EL (cell line): ENCODE measurements at places on chromosomes 3 and 15.
A peak's percentile ranks its signal among the peaks of the same experiment; 100 is the strongest.

GRCh38 chr3:32153414-32154204, 47.2 kb downstream of the GPD1L start:
- no peak for DNase-seq

GRCh38 chr3:54079314-54079713, 43.0 kb upstream of the CACNA2D3 start:
- no peak for DNase-seq

- peak; percentile 42 for DNase-seq
Observed at GRCh38 chr15:70875001-70875782, 17.0 kb downstream of the THAP10 start.

- DNase-seq, result no peak
Observed at GRCh38 chr3:72210261-72210660, 425.3 kb upstream of the PROK2 start.

DNA sequence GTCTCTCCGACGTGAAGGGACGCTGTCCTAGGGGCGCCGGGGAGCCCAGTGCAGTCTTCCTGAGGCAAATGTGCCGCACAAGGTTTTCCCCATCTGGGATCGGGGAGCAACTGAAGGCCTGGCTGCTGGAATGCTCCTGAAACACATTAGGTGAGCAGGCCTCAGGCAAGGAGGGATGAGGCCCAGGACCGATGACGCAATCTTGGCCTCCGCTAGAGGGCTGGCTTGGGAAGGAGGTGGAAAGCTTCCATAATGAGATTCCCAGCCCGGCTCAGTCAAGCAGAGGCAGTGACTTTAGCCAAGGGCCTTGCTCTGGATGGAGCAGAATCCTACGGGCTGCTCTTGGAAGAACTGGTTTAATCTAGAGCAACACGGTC, 50.8 kb downstream of the CPN2 start:
- DNase-seq, result no peak

- no peak for DNase-seq
Observed at GRCh38 chr15:79641841-79642240, 209.7 kb downstream of the MINAR1 start.

DNA sequence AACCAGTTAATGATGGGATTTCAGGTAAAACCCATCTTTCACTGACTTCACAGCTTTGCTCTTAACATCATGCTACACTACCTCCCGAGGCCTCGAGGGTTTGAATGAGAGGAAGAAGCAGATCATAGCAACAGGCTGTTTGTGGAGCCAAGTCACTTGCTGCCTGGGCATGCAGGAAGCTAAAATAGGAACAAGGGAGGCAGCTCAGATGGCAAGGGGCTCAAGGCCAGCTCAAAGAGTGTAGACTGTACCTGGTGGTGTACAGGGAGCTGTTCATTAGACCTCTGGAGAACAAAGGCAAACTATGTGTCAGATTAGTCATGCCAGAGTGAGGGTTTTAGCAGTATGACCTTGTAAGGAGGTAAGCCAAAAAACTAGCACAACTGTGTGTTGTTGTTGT, 28.8 kb downstream of the ARRDC4 start:
- no peak for DNase-seq

GRCh38 chr3:115204475-115204874, 57.4 kb upstream of the ZBTB20 start:
- no peak for DNase-seq

- no peak for DNase-seq
Observed at GRCh38 chr15:38702178-38702912, 137.7 kb upstream of the RASGRP1 start.

DNA sequence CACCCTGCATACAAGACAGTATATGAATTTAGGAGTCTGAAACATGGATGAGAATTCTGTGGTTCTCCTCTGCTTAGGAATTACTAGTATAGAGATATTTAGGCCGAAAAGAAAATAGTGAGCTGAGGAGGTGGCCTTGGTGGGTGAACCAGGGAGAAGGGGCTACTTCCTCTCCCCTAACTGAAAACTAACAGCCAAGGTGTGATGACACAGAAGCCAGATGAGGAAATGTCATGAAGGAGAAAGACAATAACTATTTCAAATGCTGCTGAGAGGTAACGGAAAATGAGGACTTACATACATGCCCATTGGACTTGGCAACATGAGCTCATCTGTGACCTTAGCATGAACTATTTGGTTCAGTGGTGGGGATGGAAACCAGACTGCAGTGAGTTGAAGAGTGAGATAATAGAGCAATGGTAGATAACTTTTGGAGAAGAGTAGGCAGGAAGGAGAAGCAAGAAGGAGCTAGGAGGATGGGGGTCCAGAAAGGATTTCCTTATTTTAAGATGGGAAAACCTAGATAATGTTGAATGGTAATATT, 114.4 kb upstream of the TSPAN3 start:
- DNase-seq, result no peak

DNA sequence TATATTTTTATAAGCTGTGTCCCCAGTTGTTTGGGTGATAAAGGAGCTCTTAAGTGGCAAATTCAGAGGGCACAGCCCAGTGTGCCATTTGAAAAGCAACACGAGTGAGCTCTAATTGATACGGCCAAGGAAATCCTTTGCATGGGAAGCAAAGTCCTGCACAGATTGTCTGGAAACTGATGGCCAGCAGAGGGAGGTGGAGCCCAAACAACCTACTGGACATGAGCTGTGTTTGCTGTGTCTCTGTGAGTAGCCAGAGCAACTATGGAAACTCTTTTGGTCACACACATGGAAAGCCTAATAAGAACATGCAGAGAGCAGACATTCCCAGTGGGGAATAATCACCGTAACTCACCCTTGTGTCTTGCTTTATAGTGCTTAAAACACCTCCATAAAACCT, 24.4 kb downstream of the ONECUT1 start:
- no peak for DNase-seq

DNA sequence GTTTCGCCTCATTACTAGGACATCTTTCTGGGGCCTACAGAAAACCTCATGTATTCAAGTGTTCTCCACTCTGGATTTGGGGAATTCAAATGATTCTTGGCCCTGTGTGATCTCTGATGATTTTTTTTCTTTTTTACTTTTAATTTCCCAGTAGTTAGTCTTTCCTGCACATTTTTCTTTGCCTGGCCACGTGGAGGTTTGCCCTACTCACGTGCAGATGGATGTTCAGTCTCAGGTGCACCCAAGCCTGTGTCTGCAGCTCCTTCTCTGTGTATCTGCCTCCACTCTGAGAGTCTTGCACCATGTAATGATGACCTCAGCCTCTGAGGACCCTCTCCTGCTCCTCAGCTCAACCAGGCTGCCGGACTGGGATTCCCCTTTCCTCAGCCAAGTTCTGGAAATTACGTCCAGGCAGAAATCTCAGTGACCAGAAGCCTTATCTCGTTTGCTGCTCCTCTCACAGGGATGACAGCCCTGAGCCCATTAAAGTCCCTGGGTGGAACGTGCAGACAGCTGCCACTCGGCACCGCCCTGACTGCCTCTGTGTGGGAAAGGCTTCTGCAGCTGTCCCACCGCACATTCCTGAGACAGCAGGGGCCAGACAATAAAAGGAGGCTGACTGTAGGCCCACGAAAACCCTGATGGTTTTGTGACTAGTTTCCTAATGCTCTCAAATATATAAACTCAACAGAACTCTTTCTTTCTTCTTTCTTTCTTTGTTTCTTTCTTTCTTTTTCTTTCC, 31.4 kb upstream of the GABRB3 start:
- DNase-seq, result no peak

DNA sequence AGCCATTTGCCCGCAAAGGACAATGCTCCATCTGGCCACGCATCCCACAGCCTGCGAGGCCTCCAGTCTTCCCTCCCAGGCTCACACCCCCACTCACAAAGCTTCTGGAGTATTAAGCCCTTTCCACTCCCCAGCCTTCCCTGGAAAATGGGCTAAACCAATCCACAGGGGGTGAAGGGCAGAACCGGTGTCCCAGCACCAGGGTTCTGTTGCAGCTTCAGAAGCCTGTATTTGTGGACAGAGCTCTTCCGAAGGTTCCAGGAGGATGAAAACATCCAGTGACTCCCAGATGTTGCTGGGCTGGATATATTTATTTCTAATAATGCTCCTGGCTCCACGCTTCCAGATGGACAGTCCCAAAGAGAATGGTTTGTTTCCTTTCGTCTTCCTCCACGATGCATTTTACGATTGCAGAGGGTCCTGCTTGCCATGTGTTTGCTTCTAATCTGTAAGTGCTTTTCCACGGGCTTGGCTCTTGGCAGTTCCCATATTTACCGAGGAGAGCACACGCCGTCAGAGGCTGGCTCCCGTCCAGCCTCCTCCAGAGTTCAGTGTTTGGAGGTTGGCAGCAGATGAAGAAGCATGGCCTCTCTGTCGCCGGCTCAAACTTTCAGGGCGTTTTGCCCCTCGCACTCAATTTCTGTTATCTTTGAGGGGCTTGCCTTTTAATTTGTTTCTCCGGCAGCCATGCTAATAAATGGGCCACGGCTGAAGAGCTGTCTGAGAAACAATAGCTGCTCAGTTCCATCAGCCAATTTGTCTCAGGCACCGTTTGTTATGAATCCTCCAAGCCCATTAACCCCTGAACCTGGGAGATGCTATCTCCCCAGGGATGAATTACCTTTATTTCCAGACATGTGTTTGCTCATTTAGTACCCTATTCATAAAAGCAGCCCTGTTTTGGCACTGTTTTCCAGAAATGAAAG, 367.9 kb upstream of the PROK2 start:
- peak; percentile 51 for DNase-seq

- DNase-seq, result no peak
Observed at GRCh38 chr15:96737408-96737807, 406.9 kb downstream of the NR2F2 start.

DNA sequence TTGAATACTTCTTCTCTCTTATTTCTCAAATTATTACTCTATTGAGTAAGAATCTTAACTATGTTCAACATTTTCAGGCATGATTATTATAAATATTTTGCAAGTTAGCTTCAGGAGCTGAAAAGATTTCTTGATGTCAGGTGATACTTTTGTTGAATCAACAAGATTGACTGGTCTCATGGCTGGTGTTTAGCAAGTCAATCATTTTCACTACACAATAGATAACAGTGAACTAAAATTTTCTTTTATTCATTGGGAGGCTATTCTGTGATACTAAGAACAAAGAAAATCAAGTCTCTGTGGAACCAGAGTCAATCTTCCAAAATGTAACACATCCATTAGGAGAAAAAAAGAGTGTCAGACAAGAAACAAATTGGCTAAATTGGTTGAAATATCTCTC, 476.7 kb downstream of the CNTN3 start:
- DNase-seq, result no peak

- no peak for DNase-seq
Observed at GRCh38 chr3:190807719-190808375, 54.6 kb downstream of the GMNC start.

DNA sequence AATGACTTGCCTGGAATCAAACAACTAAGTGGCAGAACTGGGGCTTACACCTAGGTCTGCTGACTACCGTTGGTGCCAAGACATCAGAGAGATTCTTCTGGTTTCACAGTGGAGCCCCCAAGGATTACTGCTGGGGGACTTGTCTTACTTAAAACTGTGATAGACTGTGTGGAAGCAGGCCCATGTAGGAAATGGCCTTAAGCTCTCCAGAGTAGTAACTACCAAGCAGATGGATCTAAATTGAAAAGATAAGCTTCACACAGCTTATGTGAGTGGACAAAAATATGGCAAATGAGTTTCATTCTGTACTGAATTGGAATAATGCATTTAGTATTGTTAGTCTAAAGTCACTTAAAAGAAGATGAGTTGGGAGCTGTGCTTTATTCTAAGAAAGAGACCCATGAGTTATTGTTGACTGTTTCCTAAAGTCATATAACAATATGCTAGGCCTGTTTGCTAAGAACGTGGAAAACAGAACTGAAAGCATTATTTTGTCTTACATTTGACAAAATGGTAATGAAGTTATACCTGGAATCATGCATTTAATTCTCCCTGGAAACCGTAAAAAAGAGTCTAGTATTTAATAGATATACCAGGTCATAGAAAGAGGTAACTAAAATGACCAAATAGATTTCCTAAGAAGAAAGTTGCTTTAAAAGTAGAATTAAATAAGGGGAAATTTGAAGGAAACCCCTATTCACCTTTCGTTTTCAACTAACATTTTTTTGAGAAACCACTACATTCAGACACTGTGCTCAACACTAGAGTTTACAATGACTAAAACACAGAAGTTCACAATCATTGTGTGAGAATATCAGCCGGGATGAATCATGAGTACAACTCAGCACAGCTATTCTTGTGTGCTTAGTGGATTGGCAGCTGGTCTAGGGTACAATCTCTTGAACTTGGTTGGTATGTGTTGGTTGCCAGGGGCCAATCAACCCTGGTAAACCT, 13.0 kb upstream of the MAPK6 start:
- DNase-seq, result peak; percentile 31

- peak; percentile 96 for DNase-seq
Observed at GRCh38 chr15:90004671-90005070, 3.5 kb downstream of the ZNF710 start.
